GM23248 (cell line): ENCODE measurements at places on chromosomes 3 and 15. TPM values are rescaled to one million over a fixed set of nuclear protein-coding genes. Genes with fewer than 3 reads are reported as not detected.

Gene UQCC5
- 0.32 and 5.3 TPM in 2 replicates for total RNA-seq

Gene MUSTN1
- total RNA-seq, result not detected in 2 replicates

Gene AGBL1
- not detected in 2 replicates for total RNA-seq

GRCh38 chr15:50906954-50907600 is 1.4 kb upstream of the AP4E1 start:
- H3K4me3 ChIP-seq, result peak overlapping the region; percentile 98
- peaks cover 5% of the 10 kb centered on the region for H3K36me3 ChIP-seq
- DNase-seq, result peak; percentile 31
- peaks cover 30% of the 10 kb centered on the region for H3K4me1 ChIP-seq

DNA sequence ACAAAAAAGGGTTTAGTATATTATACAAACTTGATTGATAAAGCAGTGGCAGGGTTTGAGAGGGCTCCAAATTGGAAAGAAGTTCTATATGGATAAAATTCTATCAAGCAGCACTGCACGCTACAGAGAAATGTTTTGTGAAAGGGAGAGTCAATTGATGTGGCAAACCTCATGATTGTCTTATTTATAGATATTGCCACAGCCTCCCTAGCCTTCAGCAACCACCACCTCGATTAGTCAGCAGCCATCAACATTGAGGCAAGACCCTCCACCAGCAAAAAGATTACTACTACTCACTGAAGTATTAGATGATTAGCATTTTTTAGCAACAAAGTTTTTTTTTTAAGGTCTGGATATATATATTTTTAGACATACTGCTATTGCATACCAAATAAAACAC is 296.7 kb downstream of the CHST2 start:
- DNase-seq, result no peak
- peaks cover 3% of the 10 kb centered on the region for H3K4me1 ChIP-seq
- no peaks in the 10 kb centered on the region for H3K27me3 ChIP-seq
- no peak overlapping the region for H3K27ac ChIP-seq
- H3K4me3 ChIP-seq, result no peak overlapping the region

- H3K27me3 ChIP-seq, result no peaks in the 10 kb centered on the region
- H3K27ac ChIP-seq, result no peak overlapping the region
- no peaks in the 10 kb centered on the region for H3K36me3 ChIP-seq
- peaks cover 21% of the 10 kb centered on the region for H3K4me1 ChIP-seq
- H3K4me3 ChIP-seq, result no peak overlapping the region
- DNase-seq, result no peak
Measured at GRCh38 chr3:120685411-120685810, 3.4 kb upstream of the HGD start.

DNA sequence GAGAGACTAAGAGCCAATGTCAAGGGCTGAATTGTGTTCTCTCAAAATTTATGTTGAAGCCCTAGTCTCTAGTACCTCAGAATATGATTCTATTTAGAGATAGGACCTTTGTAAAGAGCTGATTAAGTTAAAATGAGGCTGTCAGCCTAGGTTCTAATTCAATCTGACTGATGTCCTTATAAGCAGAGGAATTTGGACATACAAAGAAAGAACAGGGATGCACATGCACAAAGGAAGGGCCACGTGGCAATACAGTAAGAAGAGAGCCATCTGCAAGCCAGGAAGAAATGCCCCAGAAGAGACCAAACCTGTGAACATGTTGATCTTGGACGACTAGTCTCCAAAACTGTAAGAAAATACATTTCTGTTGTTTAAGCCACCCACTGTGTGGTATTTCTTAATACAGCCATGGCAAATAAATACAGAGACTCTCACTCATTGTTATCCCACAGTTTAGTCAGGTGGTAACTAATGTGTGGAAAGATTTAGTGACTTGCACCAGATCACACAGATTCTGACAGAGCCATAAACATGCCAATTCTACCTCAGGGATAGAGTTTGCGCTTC is 652.2 kb downstream of the NAALADL2 start:
- H3K36me3 ChIP-seq, result no peaks in the 10 kb centered on the region
- H3K4me1 ChIP-seq, result no peaks in the 10 kb centered on the region
- H3K4me3 ChIP-seq, result no peak overlapping the region
- DNase-seq, result no peak
- H3K27ac ChIP-seq, result no peak overlapping the region

GRCh38 chr3:72625602-72626337 is 222.5 kb downstream of the SHQ1 start:
- H3K27me3 ChIP-seq, result no peaks in the 10 kb centered on the region
- H3K4me1 ChIP-seq, result peaks cover 13% of the 10 kb centered on the region; the same call in 1 of the 2 replicates
- no peak overlapping the region for H3K4me3 ChIP-seq
- H3K36me3 ChIP-seq, result no peaks in the 10 kb centered on the region
- no peak overlapping the region; the same call in 1 of the 2 replicates for H3K27ac ChIP-seq

- H3K4me1 ChIP-seq, result peaks cover 19% of the 10 kb centered on the region
- H3K27ac ChIP-seq, result peak overlapping the region; percentile 67
- no peaks in the 10 kb centered on the region for H3K27me3 ChIP-seq
Measured at GRCh38 chr15:34047893-34048775, 9.1 kb upstream of the AVEN start.

DNA sequence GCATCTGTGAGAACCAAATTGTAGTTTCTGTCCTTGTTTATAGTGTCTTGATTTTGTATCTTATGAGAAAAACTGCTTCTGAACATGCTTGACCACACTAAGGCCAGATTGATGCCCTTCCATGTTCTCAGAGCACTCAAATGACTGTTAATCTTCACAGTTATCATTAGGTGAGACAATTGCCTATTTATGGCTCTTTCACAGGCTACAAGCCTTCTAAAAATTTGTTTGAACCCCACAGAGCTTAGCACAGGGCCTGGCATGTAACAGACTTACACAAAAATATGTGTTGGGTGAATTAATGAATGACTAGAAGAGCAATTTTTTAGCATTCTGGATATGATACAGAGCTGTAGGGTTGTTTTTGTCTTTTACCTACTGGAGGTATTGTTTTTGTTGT is 43.1 kb downstream of the BTLA start:
- H3K4me3 ChIP-seq, result no peak overlapping the region
- no peaks in the 10 kb centered on the region for H3K36me3 ChIP-seq
- no peak for DNase-seq
- peaks cover 17% of the 10 kb centered on the region; the same call in 1 of the 2 replicates for H3K27me3 ChIP-seq
- H3K27ac ChIP-seq, result no peak overlapping the region
- no peaks in the 10 kb centered on the region for H3K4me1 ChIP-seq

- no peaks in the 10 kb centered on the region for H3K27me3 ChIP-seq
- peaks cover 14% of the 10 kb centered on the region for H3K36me3 ChIP-seq
- peak overlapping the region; percentile 98 for H3K27ac ChIP-seq
- DNase-seq, result peak; percentile 72
- H3K4me1 ChIP-seq, result peaks cover 19% of the 10 kb centered on the region
- peak overlapping the region; percentile 85 for H3K4me3 ChIP-seq
Measured at GRCh38 chr3:184361932-184362667, 590 bp downstream of the POLR2H start.
